ENCODE measurements at places on chromosomes 3 and 15.
A peak's percentile ranks its signal among the peaks of the same experiment; 100 is the strongest.

DNA sequence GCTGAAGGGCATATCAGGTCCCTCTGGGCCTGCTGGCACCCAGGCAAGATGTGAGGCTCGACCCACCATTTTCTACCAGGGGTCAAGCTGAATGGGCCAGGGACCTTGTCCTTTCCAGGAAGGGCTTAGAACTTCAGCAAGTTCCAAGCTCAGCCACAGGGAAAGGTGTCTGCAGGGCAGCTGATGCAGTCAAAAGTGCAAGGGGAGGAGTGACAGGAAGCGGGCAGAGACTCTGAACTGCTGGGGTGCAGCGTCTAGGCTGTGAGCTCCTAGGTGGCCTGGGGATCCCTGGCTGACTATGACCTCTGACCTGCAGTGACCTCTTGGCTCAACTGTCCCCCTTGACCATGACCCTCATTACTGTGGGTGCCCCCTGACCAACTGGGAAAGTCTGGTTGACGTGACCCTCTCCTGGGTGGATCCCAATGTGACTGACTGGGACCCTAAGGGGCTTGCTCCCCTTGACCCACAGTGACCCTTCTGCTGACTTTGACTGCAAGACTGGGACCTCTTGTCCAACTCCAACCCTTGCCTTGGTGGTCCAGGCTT lies 14.4 kb upstream of the SEC13 start:
- no peak for DNase-seq

- DNase-seq = no peak
Measured at GRCh38 chr3:44584646-44585501, at the start of gene ZNF660. Gene ZNF660 (plus strand): TSS chr3:44584964. CDS start chr3:44594194, 9,230 bp downstream.

DNA sequence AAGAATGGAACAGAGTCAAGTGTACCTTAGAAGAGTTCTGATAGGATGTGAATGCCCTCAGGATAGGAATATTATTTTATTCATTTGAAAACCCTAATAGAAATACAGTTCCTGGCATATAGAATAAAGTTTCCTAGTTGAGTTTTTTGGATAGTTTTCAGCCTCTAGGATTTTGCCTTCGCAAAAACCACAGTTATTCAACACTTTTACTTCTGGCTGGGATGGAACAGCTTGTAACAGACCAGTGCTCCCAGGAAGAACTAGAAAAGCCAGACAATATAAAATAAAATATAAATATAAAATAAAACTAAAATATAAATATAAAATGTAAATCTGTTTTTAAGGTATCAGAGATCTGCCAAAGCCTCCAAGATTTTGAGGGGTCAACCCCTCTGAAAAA lies 27.5 kb upstream of the RARB start:
- DNase-seq = no peak

DNA sequence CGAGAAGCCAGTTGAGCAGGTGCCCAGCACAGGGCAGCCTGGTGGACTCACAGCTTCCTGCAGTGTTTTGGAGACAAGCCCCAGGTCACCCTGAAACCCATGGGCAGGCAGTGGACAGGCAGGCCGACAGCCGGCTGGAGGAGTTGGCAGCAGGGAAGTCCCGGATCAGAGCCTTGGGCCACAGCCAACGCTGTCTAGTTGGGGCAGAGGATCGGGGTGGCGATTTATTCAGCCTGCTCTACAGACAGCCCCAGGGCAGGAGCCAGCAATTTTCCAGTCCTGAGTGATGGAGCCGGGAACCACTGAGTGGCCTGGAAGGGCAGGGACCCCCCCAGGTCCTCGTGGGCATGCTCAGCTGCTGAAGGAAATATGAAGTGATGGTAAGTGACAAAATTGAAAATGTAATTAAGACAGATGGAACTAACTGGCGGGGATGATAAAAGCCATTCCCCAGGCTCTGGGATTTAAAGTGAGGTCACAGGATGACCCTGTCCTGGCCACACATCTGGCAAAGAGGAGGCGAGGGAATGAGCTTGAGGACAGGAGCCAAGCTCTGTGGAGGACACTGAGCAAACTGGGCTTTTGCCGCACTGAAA lies 34.4 kb upstream of the TBC1D21 start:
- DNase-seq = no peak

- no peak for DNase-seq
Measured at GRCh38 chr3:191523148-191523547, 62.2 kb downstream of the PYDC2 start.

DNA sequence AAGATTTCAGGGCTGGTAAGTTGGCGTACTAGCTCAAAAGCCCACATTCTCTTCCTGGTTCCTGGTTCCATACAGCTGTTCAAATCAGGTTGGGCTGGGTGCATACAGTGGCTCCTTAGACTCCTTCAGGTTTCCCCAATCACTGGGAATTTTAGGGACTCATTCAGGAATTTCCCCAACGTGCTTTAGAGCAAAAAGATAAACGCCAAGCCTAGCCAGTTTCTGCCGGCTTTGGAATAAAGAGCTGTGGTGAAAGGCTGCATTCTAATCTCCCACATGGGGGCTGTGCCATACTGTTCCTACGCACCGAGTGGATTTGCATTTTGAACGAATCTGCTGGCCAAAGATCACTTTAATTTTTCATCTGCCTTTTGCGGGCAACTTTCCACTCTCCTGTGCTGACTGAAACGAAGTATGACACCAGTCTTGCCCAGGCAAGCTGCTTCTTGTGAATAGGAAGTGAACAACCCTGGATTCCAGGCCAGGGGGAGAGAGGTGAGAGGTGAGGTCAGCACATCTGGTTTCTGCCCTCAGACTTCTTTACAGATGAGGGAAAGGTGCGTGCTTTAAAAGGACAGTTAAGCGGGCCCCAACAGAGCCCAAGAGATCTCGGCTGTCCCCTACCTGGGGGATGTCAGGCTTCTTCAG lies 184.2 kb upstream of the PDZRN3 start:
- no peak for DNase-seq

DNA sequence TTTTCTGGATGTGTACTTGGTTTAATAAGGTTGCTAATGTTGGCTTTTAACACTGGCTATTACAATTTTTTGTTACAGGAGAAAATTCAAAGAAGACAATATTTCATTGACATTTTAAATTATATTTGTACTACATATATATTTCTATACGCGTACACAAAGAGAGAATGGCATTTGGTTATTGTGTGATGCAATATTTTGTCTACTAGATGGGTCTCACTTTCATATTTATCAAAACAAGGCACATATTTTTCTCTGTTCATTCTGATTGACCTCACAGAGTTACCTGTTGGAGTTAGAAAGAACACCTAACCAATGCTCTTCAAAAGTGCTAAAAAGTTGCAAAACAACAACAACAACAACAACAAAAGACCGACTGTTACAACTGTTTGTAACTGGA lies 50.2 kb upstream of the VGLL3 start:
- no peak for DNase-seq

- DNase-seq = no peak
Measured at GRCh38 chr15:101440846-101441590, 48.5 kb downstream of the PCSK6 start.

DNA sequence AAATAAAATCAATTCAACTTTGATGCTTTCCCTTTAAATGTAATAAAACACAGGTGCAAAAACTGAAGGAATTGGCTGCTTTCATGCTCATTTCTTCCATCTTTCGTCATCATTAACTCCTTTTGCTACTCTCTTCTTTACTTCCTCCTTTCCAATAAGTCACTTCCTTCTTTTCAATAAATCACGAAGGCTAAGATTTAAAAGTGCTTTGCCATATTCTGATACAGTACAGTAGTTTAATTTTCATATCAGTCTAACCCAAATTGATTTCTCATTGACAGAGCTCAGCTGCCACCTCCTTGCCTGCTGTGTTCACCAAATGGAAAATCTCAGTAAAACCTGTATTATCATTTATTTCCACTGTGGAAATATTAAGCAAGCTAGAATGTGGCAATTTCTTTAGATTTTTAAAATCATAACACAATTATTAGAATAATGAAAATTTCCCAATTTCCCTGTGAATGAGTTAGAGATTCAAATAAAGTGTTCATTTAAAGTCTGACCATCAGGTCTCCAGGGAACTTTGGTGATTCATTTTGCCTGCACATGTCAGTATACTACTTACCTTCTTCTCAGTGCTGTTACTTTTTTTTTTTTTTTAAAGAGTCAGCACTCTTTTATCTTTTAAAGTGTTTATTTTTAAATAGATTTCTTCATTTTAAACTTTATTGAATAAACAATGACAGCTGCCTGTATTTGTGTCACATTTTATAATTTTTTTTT lies 41.6 kb downstream of the NANOGP8 start:
- no peak for DNase-seq

DNA sequence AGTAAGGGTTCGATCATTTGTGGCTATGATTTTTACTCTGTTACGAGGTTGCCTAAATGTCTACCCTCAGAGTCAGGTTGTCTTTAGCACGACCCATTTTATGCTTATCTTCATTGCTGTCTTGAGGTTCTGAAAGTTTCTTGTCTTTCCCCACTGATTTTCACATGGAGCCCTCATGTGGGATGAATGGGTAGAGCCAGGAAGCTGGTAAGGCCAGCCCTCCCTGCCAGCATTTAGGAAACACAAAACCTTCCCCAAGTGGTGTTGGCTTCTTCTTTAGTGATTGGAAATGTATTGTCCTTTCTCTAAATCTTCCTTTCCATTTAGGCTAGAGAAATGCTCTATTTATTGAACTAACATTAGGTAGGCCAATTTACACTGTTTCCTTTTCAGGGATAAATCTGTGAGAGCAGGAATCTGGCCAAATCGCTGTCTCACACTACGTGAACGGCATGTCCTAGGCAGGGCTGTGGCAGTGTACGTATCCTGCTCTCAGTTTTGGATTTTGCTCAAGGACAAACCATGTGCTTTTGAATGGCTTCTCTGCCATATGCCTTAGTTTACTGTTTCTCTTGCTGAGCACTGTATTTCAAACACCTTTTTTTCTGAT lies 43.7 kb downstream of the MYZAP start:
- no peak for DNase-seq

- no peak for DNase-seq
Measured at GRCh38 chr3:16614033-16615031, 9.1 kb upstream of the DAZL start.

GRCh38 chr15:41180206-41180789 lies 50.3 kb downstream of the EXD1 start:
- DNase-seq = no peak

GRCh38 chr15:33043636-33044035 lies 150.9 kb downstream of the FMN1 start:
- DNase-seq = no peak

- peak; percentile 30 for DNase-seq
Measured at GRCh38 chr15:37877851-37878741, 56.3 kb upstream of the TMCO5A start.

DNA sequence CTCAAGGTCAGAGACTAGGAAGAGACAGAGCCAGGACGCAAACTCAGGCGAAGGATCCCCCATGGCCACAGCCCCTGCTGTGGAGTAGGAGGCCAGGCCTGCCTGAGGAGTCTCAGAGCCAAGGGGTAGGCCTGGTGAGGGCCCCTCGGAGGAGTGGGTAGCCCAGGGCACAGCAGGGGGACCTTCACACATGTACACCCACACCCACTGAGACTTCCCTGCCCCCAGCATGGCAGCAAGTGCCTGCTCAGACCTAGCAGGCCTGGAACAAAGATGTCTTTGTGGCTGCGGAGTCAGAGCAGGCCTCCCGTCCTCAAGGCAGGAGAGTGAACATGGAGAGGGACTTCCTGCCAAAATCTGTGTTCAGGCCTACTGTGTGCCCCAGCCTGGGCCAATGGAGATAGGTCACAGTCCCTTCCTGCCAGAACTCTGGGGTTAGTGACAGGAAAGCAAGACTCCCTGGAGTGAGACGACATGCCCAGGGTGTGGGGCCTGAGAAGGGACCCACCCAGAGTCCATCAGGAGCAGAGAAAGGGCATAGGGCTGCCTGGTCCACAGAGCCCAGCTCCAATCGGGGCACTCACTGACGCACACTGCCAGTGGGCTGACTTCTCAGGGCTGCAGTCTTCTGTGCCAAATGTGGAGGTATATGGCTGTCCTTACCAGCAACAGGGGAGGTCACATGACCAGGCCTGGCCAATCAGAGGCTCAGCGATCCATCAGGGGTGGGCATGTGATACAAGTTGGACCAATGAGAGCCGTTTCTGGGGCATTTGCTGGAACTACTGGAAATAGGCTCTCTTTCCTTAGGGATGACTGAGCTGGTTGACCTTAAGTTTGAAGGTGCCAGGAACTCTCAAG lies 2.3 kb downstream of the GRIP2 start:
- DNase-seq = no peak

GRCh38 chr3:160098926-160099626 lies 110.4 kb downstream of the IL12A start:
- DNase-seq = no peak

DNA sequence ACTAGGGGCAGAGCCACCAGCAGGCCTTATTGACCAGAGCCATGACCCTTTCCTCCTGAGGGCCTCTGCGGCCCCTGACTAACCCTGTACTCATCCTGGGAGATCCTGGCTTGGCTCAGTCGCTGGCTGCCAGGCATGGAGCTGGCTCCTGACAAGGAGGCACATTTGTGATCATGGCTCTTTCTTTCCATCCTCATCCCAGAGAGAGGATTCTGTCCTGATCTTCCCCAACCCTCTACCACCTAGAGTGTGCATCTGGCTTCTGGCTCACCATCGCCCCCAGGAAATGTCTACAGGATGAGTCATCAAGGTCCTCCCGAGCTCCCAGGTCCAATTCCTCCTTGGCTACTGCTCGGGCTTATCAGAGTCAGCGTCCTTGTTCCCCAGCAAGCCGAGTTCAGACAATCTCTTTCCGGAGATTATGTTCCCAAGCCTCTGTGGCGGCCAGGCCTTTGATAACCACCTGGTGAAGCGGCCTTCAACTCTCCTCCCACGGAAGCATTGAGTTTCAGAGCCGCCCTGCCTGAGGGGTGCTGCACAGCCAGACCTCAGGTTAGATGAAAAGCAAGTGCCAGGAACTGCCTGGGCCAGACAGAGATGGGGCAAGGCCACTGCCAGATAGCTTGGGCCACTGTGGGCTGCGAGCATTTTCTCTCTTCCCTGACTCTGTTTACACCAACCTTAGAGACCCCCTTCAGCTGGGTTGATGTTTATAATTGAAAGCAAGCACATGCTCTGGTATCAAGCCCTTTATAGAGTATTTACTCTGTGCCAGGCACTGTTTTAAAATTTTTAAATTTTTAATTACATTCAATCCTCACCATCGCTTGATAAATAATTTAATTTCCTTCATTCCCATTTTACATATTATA lies 44.3 kb upstream of the MRPS22 start:
- no peak for DNase-seq

DNA sequence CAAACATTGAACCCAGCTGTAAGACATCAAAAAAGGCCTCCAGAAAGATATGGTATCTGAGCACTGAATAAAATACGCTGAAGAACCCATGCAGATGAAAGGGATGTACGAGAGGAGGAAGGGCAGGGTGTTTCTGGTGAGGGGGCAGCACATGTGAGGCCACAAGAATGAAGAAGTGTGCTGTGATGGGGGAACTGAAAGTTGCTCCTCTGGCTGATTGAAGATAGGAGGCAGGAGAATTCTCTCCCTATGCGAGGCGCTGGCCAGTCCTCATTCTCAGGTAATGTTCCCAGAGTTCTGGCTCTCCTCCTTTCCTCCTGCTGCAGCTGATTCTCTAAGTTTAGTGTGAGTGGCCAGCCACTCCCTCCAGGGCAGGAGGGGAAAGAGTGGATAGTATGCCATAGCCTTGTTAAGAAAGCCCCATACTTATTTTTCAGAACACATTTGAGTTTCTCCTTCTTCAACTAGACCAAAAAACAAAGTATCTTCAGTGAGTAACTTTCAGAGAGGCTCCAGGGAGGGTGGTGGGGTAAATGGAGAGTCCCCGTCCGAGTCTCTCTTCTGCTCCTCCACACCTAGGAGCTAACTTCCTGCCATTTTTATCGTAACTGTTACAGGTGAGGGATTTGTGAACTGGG lies 26.9 kb upstream of the MYO1E start:
- DNase-seq = no peak
